Ascending aorta (tissue), 2 donors: ENCODE measurements at places on chromosomes 11 and 22. TPM values are rescaled to one million over a fixed set of nuclear protein-coding genes. Genes with fewer than 3 reads are reported as not detected.

The SHANK3 gene
- 128 TPM for total RNA-seq

The RIN1 gene
- 28.5 TPM for total RNA-seq

The HBE1 gene
- total RNA-seq, result not detected

The PCNX3 gene
- 181 TPM for total RNA-seq

The OR5B21 gene
- not detected for total RNA-seq

The SPCS2 gene
- total RNA-seq, result 13.0 TPM

The PDGFB gene
- 8.9 TPM for total RNA-seq

The GNAZ gene
- 13.7 TPM for total RNA-seq

The OR52I1 gene
- total RNA-seq, result not detected

GRCh38 chr11:7609521-7609920, 63.8 kb downstream of the CYB5R2 start:
- peak overlapping the region; percentile 1 for H3K27ac ChIP-seq
- H3K36me3 ChIP-seq, result no peaks in the 10 kb centered on the region
- no peak for DNase-seq
- no peaks in the 10 kb centered on the region for H3K27me3 ChIP-seq
- peaks cover 7% of the 10 kb centered on the region for H3K4me1 ChIP-seq
- H3K4me3 ChIP-seq, result no peak overlapping the region

DNA sequence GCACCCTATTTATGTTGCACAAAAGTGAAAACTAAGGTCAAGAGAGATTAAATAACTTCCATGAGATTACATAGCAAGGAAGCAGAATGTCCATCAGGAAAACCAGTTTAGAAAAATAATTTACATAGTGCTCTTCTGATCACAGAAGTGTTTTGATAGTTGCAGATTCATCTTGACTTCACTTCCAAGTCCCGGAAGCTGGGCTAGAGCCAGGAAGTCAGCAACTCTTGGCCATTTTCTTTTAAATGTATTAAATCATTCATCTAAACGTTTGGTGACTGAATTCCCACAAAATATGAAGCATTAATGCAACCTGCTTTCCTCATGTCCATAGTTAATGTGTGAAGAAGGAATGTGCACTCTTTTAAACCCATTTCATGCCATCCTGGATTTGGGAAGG, 29.7 kb downstream of the APLP2 start:
- no peak overlapping the region for H3K27ac ChIP-seq
- no peaks in the 10 kb centered on the region for H3K36me3 ChIP-seq
- H3K4me1 ChIP-seq, result no peaks in the 10 kb centered on the region
- no peak for DNase-seq

DNA sequence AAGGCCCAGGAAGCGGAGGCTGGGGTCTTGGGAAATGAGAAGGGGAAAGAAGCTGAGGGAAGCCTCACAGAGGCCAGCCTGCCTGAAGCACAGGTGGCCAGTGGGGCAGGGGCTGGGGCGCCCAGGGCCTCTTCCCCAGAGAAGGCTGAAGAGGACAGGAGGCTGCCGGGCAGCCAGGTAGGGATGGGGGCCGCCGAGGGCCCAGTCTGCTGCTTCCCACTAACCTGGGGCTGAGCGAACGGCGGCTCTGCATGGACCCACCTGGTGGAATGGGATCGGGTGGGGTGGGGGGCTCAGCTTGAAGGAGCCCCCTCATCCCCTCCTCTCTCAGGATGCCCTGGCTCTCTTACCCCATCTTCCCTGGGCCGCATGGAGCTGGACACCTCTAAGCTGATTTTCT, 7.7 kb downstream of the EHBP1L1 start:
- peak overlapping the region; percentile 3 for H3K27ac ChIP-seq
- peaks cover 82% of the 10 kb centered on the region for H3K36me3 ChIP-seq
- no peak for DNase-seq
- H3K4me3 ChIP-seq, result no peak overlapping the region

- no peak for DNase-seq
- H3K27me3 ChIP-seq, result no peaks in the 10 kb centered on the region
- H3K4me3 ChIP-seq, result no peak overlapping the region
- H3K36me3 ChIP-seq, result no peaks in the 10 kb centered on the region
These were observed 26.8 kb upstream of the SPATA19 start for GRCh38 chr11:133872160-133872559.

DNA sequence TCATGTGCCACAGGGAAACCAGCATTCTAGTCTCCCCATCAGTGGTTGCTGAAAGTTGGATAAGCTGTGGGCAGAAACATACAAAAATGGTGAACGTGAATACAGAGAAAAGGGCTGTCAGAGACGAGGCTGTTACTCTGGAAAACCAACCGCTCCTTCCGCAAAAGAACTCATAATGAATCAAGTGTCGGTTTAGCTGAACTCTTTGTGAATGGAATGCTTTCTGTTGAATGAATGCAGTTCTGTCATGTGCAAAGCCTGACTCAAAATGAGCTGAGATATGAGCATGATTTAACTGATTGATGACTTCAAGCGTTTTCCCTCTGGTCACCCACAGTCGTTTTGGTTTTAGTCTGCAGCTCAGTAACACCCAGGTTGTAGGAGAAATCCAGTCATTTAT, 298.3 kb downstream of the ETS1 start:
- H3K4me1 ChIP-seq, result peaks cover 1% of the 10 kb centered on the region
- no peaks in the 10 kb centered on the region for H3K36me3 ChIP-seq
- H3K27ac ChIP-seq, result no peak overlapping the region
- DNase-seq, result no peak
- no peaks in the 10 kb centered on the region for H3K27me3 ChIP-seq
